Osteoblast (primary cell): ENCODE measurements at places on chromosomes 4 and X. TPM values are rescaled to one million over a fixed set of nuclear protein-coding genes. Genes with fewer than 3 reads are reported as not detected.

GRCh38 chr4:11436084-11436483, 7.4 kb upstream of the HS3ST1 start:
- DNase-seq, result peak; percentile 30
- no peak overlapping the region for H3K4me3 ChIP-seq
- H3K4me1 ChIP-seq, result no peaks in the 10 kb centered on the region
- H3K27me3 ChIP-seq, result no peaks in the 10 kb centered on the region

DNA sequence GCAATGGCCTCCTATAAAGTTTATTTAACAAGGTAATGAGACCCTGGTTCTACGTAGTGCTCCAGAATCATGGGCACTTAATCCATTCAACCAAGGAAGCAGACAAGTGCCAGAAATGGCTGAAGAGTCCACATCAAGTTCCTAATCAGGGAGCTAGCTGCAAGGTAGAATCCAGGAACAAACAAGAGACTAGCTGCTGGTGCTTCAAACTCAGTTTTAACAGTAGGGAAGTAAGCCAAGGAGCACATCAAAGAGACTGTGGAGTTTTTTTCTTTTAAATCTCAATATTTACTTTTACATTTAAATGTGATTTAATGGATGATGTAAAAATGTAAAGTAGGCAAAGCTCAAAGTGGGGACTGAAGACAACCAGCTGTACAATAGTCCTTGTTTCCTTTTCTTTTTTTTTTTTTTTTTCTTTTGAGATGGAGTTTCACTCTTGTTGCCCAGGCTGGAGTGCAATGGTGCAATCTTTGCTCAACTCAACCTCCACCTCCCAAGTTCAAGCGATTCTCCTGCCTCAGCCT, 630.4 kb downstream of the CCSER1 start:
- H3K27me3 ChIP-seq, result no peaks in the 10 kb centered on the region
- H3K4me1 ChIP-seq, result no peaks in the 10 kb centered on the region
- H3K27ac ChIP-seq, result no peak overlapping the region
- no peak overlapping the region for H3K4me3 ChIP-seq
- DNase-seq, result no peak

The AMOT gene
- 3.2 and 5.1 TPM in 2 replicates for total RNA-seq

The RNF113A gene
- total RNA-seq, result 15.3 and 15.9 TPM in 2 replicates

DNA sequence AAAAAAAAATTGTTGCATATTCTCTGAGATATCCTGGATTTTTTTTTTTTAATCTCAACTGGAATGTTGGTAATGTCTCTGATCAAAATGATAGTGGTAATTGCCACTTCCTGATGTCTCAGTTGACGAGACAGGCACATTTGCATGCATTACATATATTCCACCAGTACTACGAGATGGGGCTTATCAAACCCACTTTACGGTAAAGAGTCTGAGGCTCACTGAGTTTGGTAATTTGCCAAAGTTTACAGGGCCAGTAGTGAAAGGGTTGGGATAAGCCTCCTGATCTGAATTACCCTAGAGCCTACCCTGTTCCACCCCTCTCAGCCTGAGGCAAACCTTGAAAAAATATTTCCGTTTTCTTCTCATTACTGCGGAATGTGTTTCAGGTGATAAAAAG, 5.3 kb downstream of the MAGEB2 start:
- no peaks in the 10 kb centered on the region for H3K36me3 ChIP-seq
- H3K4me1 ChIP-seq, result no peaks in the 10 kb centered on the region
- H3K27ac ChIP-seq, result no peak overlapping the region
- DNase-seq, result no peak
- H3K4me3 ChIP-seq, result no peak overlapping the region

The CFAP99 gene
- under 0.01 TPM in 2 replicates for total RNA-seq

DNA sequence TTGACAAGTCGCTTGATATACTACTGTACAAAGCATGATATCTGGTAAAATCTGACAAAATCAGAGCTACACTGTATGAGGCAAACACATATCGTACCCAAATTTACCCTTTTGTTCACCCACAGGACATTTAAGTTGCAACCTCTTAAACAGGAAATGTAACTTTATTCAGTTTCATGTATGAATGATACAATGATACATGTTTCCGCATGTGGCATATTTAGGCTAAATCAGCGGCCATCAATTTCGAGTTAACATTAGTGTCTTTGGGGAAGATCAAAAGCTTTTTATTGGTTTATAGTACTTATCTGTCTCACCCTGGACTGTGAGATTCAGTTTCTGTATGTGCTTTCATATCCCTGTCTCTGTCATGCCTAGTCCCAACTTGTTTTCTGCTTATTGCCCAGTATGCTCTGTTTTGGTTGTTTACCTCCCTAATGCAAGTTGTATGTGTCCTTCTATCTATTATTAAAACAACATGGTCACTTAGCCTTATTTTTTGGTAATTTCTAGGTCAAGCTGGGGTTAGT, 97.3 kb upstream of the HPRT1 start:
- H3K4me1 ChIP-seq, result no peaks in the 10 kb centered on the region
- H3K27me3 ChIP-seq, result no peaks in the 10 kb centered on the region
- no peaks in the 10 kb centered on the region for H3K36me3 ChIP-seq
- H3K4me3 ChIP-seq, result no peak overlapping the region
- no peak overlapping the region for H3K27ac ChIP-seq
- no peak for DNase-seq

GRCh38 chr4:183255487-183255886, 64.6 kb downstream of the CLDN22 start:
- no peak overlapping the region for H3K4me3 ChIP-seq
- peaks cover 14% of the 10 kb centered on the region for H3K4me1 ChIP-seq
- DNase-seq, result no peak

The TRPC3 gene
- under 0.01 and 0.29 TPM in 2 replicates for total RNA-seq

GRCh38 chrX:66163849-66164411, at the start of gene HEPH:
HEPH (plus strand) TSS chrX:66164247; CDS start chrX:66170571, 6,324 bp downstream.
- peaks cover 4% of the 10 kb centered on the region for H3K4me1 ChIP-seq
- no peak for DNase-seq
- H3K27ac ChIP-seq, result peak within 1 kb of the TSS; percentile 29
- H3K36me3 ChIP-seq, result no peaks in the 10 kb centered on the region
- H3K27me3 ChIP-seq, result no peaks in the 10 kb centered on the region

DNA sequence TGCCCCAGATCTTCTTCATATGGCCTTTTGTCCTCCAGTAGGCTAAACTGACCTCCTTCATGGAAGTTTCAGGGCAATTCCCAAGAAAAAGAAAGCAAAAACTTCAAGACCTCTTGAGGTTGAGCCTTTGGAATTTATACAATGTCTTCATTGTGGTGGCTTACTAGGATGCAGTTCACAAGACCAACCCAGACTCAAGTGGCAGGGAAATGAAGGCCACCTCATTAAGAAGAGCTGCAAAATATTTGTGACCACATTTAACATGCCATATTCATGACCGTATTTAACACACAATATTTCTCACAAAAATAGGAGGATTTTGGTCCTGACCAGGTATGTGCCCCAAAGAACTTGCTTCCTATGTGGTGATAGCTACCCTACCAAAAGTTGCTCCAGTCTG, 605.5 kb upstream of the PITX2 start:
- peaks cover 12% of the 10 kb centered on the region for H3K4me1 ChIP-seq
- no peaks in the 10 kb centered on the region for H3K27me3 ChIP-seq
- no peak overlapping the region for H3K4me3 ChIP-seq
- no peaks in the 10 kb centered on the region for H3K36me3 ChIP-seq
- no peak for DNase-seq

- no peaks in the 10 kb centered on the region for H3K36me3 ChIP-seq
- H3K4me1 ChIP-seq, result no peaks in the 10 kb centered on the region
- peaks cover 21% of the 10 kb centered on the region for H3K27me3 ChIP-seq
Observed at GRCh38 chr4:139798456-139798855, 132.8 kb downstream of the MGST2 start.

The PCDH11X gene
- under 0.01 TPM in 1 of 2 replicates, not detected in the other for total RNA-seq

DNA sequence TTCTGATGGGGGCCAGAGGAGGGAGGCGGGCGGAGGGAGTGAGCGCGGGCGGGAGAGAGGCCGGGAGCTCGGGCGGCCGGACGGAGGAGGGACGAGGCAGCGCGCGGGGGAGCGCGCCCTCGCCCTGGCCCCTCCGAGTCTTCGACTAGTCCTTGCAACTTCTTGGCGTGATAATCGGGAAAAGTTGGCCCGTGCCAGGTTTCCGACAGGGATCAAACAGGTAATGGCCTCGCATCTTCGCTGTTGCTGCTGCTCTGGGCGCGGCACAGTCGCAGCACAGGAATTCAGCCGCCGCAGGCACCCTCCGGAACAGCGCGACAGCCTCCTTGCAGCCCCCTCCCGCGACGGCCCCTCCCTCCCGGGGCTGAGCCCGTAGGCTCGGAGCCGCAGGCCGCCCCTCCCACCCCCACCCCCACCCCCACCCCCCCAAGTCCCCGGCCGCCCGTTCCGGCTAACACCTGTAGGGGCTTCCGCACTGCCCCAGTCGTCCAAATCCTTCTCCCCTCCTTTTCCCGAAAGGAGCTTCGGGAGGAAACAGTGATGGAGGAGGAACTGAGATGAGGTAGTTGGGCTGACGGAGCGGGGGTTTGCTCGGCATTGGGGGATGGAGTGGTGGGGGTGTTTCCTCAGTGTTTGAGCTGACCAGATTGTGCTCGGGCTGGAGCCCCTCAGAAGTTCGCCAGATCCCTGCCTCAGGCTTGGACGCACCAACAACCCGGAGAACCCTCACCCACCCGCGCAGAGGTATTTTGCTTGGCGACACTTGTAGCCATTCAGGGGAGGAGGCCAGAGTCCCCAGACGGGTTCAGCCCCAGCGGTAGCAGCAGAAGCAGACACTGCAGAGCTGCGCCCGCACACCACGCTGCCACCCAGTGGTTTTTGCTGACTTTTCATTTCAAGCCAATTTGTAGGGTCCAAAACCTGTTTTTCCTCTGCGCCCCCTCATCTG, at the start of gene FGF13:
FGF13 (minus strand) TSS at position 319 of the 949 bp plus-strand sequence. CDS start 714 bp downstream, outside the sequence.
- H3K36me3 ChIP-seq, result no peaks in the 10 kb centered on the region
- no peak within 1 kb of the TSS for H3K4me3 ChIP-seq
- peak; percentile 72 for DNase-seq
- H3K4me1 ChIP-seq, result no peaks in the 10 kb centered on the region

- no peak for DNase-seq
- peaks cover 14% of the 10 kb centered on the region for H3K27me3 ChIP-seq
- no peaks in the 10 kb centered on the region for H3K4me1 ChIP-seq
- H3K4me3 ChIP-seq, result no peak overlapping the region
Observed at GRCh38 chrX:132001127-132001526, 22.0 kb upstream of the STK26 start.

DNA sequence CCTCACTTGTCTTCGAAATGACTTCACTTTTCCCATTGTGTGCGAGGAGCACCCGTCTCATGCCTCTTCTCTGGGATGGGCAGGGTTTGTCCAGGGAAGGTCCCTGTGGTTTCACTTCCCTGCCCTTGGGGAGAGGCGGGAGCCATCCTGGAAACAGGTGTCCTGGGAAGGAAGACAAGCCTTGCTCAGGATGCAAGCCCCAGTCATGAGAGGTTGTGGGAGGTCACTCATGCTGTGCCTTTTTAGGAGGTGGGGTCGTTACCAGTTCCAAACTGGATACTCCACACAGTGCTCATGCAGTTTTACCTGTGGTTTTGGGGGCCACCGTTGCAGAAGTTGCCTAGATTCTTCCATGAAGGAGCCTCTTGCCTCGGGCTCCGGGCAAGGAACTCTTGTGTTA, 3.8 kb downstream of the RGS12 start:
- H3K27me3 ChIP-seq, result no peaks in the 10 kb centered on the region
- DNase-seq, result peak; percentile 43
- H3K36me3 ChIP-seq, result no peaks in the 10 kb centered on the region

GRCh38 chr4:110411574-110412011, 64.4 kb upstream of the ENPEP start:
- DNase-seq, result no peak
- H3K4me1 ChIP-seq, result no peaks in the 10 kb centered on the region
- H3K36me3 ChIP-seq, result no peaks in the 10 kb centered on the region
- no peak overlapping the region for H3K4me3 ChIP-seq

DNA sequence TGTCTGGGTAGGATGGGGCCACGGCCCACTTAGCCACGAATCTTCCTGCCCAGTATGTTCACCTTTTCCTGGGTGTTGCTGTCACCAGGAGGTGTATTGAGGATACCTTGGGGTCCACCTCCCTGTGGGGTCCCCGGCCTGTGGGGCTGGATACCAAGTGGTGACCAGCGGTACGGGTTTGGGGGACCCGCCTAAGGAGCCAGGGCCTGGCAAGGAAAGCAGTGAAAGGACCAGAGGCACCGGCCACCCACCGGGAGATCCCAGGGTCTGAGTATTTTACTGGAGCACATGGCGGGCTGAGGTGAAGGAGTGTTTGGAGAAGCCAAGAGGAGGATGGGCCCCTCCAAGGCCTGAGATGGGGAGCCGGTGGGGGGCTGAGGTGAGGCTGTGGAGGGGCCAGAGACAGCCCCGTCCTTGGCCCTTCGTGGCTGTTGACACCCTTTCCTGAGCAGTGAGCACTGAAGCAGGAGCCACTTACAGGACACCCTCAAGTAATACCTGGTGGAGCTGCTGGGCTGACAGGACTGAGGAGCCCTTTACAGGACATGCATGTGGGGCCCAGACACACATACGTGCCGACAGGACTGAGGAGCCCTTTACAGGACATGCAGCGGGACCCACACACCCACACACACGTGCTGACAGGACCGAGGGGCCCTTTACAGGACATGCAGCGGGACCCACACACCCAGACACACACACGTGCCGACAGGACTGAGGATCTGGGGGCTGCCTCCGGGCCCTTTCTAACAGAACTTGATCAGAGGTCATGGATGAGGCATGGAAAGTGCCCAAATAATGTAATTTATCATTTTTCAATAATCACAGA, 38.4 kb downstream of the TMEM271 start:
- no peak overlapping the region for H3K4me3 ChIP-seq
- no peaks in the 10 kb centered on the region for H3K4me1 ChIP-seq
- no peak overlapping the region for H3K27ac ChIP-seq
- DNase-seq, result peak; percentile 69
- no peaks in the 10 kb centered on the region for H3K27me3 ChIP-seq
- H3K36me3 ChIP-seq, result peaks cover 23% of the 10 kb centered on the region

- H3K27ac ChIP-seq, result peak overlapping the region; percentile 20
- peaks cover 12% of the 10 kb centered on the region for H3K4me1 ChIP-seq
- DNase-seq, result peak; percentile 46
- H3K27me3 ChIP-seq, result no peaks in the 10 kb centered on the region
- H3K4me3 ChIP-seq, result no peak overlapping the region
Observed at GRCh38 chr4:127870688-127871087, 10.0 kb upstream of the PLK4 start.

- H3K4me1 ChIP-seq, result no peaks in the 10 kb centered on the region
- H3K27me3 ChIP-seq, result no peaks in the 10 kb centered on the region
- H3K4me3 ChIP-seq, result no peak overlapping the region
- no peaks in the 10 kb centered on the region for H3K36me3 ChIP-seq
- DNase-seq, result no peak
Observed at GRCh38 chrX:15882704-15883539, 28.3 kb upstream of the AP1S2 start.

GRCh38 chrX:115894087-115894486, 276.5 kb upstream of the AGTR2 start:
- peaks cover 5% of the 10 kb centered on the region for H3K4me1 ChIP-seq
- no peak overlapping the region for H3K27ac ChIP-seq
- H3K4me3 ChIP-seq, result no peak overlapping the region
- peak; percentile 83 for DNase-seq

GRCh38 chrX:102833136-102833535, 103.9 kb upstream of the RAB40AL start:
- no peak overlapping the region for H3K4me3 ChIP-seq
- peaks cover 3% of the 10 kb centered on the region for H3K27me3 ChIP-seq
- peak; percentile 50 for DNase-seq
- peak overlapping the region; percentile 82 for H3K27ac ChIP-seq
